ENCODE measurements at places on chromosomes 12 and 14.

- no peak for DNase-seq
These were observed 250.4 kb downstream of the TMTC2 start for GRCh38 chr12:82937151-82937550.

GRCh38 chr12:11941606-11942337, 129.0 kb upstream of the BCL2L14 start:
- no peak for DNase-seq

DNA sequence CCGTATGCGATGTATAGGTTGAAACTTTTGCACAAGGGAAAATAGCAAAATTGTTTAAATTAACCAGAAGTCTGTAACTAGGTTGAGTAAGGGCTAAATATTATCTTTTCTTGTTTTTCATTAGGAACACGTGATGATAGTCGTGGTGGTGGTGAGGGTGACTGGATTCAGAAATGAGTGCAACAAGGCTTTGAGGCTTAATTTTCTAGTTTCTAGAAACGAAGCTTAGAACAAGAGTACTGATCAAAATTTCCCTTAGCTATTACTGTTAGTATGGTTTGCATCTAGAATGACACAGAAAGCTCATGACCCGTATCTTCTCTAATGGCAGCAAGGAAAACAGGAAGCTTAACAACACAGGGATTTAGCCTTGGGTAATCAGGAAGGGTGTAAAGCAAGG, 7.0 kb downstream of the SLIRP start:
- DNase-seq, result no peak

DNA sequence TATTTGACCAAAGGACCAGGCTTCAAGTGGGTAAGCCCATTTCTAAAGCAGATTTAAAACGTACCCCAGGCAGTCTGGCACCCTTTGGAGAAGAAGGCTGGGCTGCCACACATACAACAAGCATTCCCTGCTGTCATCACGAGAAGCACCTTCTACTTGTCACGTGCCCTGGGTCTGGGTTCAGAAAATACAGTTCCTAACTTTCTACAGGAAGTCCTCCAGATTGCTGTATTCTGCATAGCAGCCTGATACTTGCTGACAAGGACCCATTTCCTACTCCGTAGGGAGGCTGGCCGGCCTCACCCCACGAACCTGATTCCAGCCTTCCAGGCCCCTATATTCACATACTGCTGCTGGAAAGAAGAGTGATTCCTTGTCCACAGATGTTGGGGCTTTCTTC, 7.4 kb downstream of the CLMN start:
- no peak for DNase-seq

GRCh38 chr12:76284816-76285750, 63.1 kb downstream of the BBS10 start:
- peak; percentile 51 for DNase-seq

GRCh38 chr12:104998423-104999346, 12.6 kb downstream of the NOPCHAP1 start:
- DNase-seq, result no peak
